Naive B cell (primary cell): ENCODE measurements at places on chromosomes 5 and 9.

- no peak overlapping the region for H3K27ac ChIP-seq
- no peak overlapping the region for H3K4me3 ChIP-seq
- H3K27me3 ChIP-seq = no peaks in the 10 kb centered on the region
Observed at GRCh38 chr5:92002721-92003274, 619.7 kb upstream of the ARRDC3 start.

- no peak overlapping the region for H3K4me3 ChIP-seq
- peaks cover 34% of the 10 kb centered on the region for H3K27me3 ChIP-seq
- DNase-seq = no peak
Observed at GRCh38 chr9:86902991-86903733, 44.1 kb downstream of the GAS1 start.

- no peaks in the 10 kb centered on the region for H3K27me3 ChIP-seq
- no peak overlapping the region for H3K4me3 ChIP-seq
- no peaks in the 10 kb centered on the region for H3K4me1 ChIP-seq
- H3K36me3 ChIP-seq = peaks cover 3% of the 10 kb centered on the region
- DNase-seq = no peak
Observed at GRCh38 chr5:9251379-9251980, 294.4 kb downstream of the SEMA5A start.

GRCh38 chr9:6229619-6230018, 14.0 kb downstream of the IL33 start:
- no peaks in the 10 kb centered on the region for H3K4me1 ChIP-seq
- H3K4me3 ChIP-seq = no peak overlapping the region
- H3K36me3 ChIP-seq = no peaks in the 10 kb centered on the region

- H3K4me3 ChIP-seq = no peak overlapping the region
- no peak for DNase-seq
- H3K27me3 ChIP-seq = peaks cover 30% of the 10 kb centered on the region
- no peaks in the 10 kb centered on the region for H3K4me1 ChIP-seq
- no peak overlapping the region for H3K27ac ChIP-seq
Observed at GRCh38 chr5:180160789-180161188, 48.2 kb downstream of the RASGEF1C start.

- no peak overlapping the region for H3K27ac ChIP-seq
- no peak for DNase-seq
- H3K4me3 ChIP-seq = no peak overlapping the region
- H3K27me3 ChIP-seq = peaks cover 14% of the 10 kb centered on the region
Observed at GRCh38 chr5:35454011-35454525, 163.6 kb upstream of the SPEF2 start.

DNA sequence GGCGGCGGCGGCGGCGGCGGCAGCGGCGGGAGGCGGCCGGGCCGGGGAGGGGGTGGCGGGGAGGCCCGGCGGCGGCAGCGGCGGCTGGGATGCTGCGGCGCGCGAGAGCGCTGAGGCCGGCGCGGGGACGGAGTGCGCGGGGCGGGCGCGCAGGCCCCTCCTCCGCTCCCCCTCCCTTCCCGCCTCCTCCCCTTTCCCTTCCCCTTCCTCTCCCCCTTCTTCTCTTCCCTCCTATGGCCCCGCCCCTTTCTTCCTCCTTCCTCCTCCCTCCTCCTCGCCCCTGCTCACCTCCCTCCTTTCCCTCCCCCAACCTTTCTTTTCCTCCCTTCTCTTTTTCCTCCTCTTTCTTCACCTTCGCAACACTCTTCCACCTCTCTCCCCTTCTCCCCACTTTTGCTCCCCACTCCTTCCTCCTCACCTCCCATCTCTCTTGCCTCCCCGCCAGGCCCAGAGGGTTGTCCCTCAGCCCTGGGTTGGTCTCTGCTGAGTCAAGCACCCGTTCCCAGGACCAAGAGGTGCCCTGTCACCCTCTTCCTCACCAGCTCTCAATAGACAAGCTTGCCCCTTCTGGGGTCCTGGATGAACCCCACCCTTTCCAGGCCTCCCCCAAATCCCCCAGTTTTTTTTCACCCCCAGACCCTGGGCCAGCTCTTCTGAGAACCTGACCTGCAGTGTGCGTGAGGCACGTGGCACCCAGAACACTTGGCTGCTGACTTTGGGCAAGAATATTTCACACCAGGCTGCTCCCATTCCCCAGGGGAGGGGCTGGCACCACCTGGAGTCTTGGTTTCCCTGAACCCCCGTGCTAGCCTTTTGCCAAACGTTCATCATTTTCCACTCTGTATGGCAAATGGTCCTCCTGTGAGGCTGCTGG, at the start of gene SEMA4D:
TSS of gene SEMA4D (minus strand) at position 136 of the 874 bp plus-strand sequence. CDS start 92,657 bp downstream, outside the sequence.
- H3K36me3 ChIP-seq = no peaks in the 10 kb centered on the region
- peaks cover 90% of the 10 kb centered on the region for H3K4me1 ChIP-seq
- peak within 1 kb of the TSS; percentile 92 for H3K4me3 ChIP-seq
- H3K27ac ChIP-seq = peak within 1 kb of the TSS; percentile 95
- DNase-seq = no peak

DNA sequence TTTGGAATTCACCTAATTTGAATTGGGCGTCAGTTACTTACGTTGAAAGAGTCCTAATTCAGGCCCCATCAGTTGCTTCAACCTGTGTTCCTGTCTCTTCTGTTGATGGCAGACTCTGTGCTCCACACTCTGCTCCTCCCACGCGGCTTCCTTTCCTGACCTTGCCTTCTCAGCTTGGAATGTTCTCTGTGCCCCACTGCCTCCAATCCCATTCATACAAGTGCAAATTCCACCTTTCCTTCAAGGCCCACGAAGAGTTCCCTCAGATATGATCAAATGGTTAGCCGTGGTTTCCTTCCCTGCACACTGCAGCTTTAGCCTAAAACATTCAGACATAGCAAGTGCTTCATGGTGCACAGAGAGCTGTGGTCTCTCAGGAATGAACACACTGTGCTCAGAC, 65.7 kb downstream of the SREK1 start:
- no peaks in the 10 kb centered on the region for H3K27me3 ChIP-seq
- no peaks in the 10 kb centered on the region for H3K36me3 ChIP-seq
- H3K4me1 ChIP-seq = no peaks in the 10 kb centered on the region
- no peak overlapping the region for H3K4me3 ChIP-seq
- no peak for DNase-seq

GRCh38 chr9:129459547-129460322, 161.2 kb downstream of the C9orf50 start:
- H3K27ac ChIP-seq = peak overlapping the region; percentile 56
- no peaks in the 10 kb centered on the region for H3K27me3 ChIP-seq
- no peaks in the 10 kb centered on the region for H3K36me3 ChIP-seq
- H3K4me1 ChIP-seq = peaks cover 27% of the 10 kb centered on the region
- DNase-seq = no peak
- peak overlapping the region; percentile 86 for H3K4me3 ChIP-seq

DNA sequence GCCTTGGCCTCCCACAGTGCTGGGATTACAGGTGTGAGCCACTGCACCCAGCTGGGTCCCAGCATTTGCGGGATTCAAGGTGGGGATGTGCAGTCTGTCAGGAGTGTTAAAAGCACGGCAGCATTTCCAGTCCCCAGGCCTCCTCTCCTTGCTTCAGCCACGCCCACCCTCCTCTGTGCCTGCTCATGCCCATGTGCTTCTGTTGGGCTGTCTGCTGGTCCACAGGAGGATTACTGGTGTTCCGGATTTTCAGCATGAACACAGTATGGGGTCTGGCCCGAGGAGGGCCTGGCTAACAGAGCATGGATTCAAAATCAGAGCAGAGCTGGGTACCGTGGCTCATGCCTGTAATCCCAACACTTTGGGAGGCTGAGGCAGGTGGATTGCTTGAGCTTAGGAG, 5.5 kb downstream of the ARRDC1 start:
- no peak overlapping the region for H3K27ac ChIP-seq
- H3K4me1 ChIP-seq = peaks cover 25% of the 10 kb centered on the region
- H3K36me3 ChIP-seq = no peaks in the 10 kb centered on the region
- no peak overlapping the region for H3K4me3 ChIP-seq
- no peak for DNase-seq
- no peaks in the 10 kb centered on the region for H3K27me3 ChIP-seq

GRCh38 chr5:115657125-115657880, 31.5 kb upstream of the TMED7 start:
- no peak overlapping the region for H3K27ac ChIP-seq
- H3K4me1 ChIP-seq = no peaks in the 10 kb centered on the region
- H3K27me3 ChIP-seq = peaks cover 39% of the 10 kb centered on the region
- no peak overlapping the region for H3K4me3 ChIP-seq
- DNase-seq = no peak

DNA sequence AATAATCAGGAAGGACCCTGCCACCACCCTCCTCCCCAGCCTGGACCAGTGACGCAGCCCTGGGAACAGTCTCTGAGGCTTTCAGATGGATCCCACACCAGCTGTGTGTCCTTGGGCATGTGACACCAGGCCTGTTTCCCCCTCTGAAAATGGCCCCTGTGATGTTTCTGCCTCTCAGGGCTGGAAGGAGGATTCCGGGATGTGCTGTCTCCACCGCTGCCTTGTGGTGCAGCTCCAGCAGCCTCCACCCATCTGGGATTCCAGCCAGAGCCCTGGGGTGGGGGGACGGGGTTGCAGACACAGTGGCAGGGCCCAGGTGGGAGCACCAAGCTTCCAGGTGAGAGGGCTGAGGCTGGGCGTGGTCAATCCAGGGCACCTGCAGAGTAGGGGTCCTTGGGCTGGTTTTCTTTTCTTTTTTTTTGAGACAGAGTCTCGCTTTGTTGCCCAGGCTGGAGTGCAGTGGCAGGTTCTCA, 179.7 kb upstream of the IER5L start:
- H3K27ac ChIP-seq = no peak overlapping the region
- peaks cover 10% of the 10 kb centered on the region for H3K27me3 ChIP-seq
- H3K4me3 ChIP-seq = no peak overlapping the region
- peaks cover 7% of the 10 kb centered on the region for H3K36me3 ChIP-seq

DNA sequence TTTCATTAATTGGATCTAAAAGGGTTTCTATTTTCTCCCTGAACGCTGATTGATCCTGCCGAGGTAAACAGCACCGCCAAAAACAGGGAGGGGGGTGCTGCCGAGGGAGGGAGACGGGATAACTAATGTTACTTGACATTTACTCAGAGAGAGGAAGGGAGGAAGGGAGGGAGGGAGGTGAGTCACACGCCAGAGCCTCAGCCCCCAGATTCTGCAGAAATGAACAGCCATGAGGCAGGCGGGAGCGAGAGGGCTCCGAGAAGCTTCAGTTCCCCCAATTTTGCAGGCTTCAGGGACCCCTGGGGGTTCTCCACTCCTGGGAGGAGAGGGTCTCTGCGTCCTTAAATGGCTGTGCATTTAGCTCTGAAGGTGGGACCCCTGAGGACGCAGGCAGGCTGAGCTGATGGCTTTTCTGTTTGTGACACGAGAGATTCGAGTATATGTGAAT, 59.1 kb upstream of the IER5L start:
- peaks cover 49% of the 10 kb centered on the region for H3K27me3 ChIP-seq
- no peak for DNase-seq
- no peak overlapping the region for H3K27ac ChIP-seq

DNA sequence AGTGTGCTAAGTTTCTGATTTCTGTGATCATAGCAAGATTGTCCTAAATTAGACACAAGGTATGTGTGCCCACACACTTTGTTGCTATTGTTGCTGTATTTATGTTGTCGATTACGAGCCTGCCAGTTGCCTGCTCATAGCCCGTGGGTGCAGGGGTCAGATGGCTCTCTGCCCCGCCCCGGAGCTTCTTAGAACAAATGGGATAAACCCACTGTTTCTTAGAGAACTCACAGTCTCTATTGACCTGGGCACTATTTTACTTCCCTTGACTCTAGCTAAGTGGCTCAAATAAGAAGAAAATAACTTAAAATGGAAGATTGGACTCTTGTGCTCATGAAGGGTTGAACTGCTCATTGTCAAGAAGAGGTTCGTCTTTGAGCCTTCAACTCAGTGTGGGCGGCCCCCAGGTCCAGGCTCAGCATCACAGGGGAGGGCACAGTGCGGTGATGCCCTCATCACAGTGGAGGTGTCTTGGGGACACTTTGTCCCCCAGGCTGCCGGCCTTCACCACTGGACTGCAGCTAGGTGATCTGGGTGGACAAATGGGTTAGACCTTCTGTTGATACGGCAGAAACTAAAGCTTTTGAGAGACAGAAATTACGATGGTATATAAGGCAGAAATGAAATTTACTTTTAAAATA, 155.5 kb downstream of the TENT4A start:
- no peak overlapping the region for H3K4me3 ChIP-seq
- H3K27ac ChIP-seq = no peak overlapping the region
- no peaks in the 10 kb centered on the region for H3K36me3 ChIP-seq
- no peaks in the 10 kb centered on the region for H3K4me1 ChIP-seq

- peaks cover 27% of the 10 kb centered on the region for H3K4me1 ChIP-seq
- peaks cover 76% of the 10 kb centered on the region for H3K27me3 ChIP-seq
- peak; percentile 68 for DNase-seq
Observed at GRCh38 chr9:114155263-114155994, at the start of gene COL27A1. TSS of gene COL27A1 (plus strand) at chr9:114155537. CDS start at chr9:114155951, 414 bp downstream.

DNA sequence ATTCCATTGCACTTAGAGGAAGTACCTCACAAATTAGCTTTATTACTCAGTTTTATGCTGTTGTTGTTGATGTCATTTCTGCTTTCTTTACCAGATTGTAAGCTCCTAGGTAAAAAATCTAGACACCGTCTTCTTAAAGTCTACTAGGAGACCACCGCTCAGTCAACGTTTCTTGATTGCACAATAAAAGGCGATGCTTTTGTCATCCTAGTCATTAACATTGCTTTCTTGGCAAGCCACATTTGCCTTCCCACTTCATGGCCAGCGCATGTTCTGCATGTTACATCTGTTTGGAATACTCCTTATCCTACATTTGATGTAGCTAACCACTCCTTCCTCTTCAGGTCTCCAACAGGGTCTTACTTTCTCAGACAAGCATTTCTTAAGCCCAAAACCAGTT, 464.0 kb upstream of the TUSC1 start:
- no peak overlapping the region for H3K27ac ChIP-seq
- H3K4me3 ChIP-seq = no peak overlapping the region
- H3K4me1 ChIP-seq = no peaks in the 10 kb centered on the region
- no peaks in the 10 kb centered on the region for H3K36me3 ChIP-seq
- no peak for DNase-seq
